ENCODE measurements at places on chromosomes 5 and 9. TPM values are rescaled to one million over a fixed set of nuclear protein-coding genes. Genes with fewer than 3 reads are reported as not detected.
A peak's percentile ranks its signal among the peaks of the same experiment; 100 is the strongest.

GRCh38 chr5:137782984-137783536 is 28.9 kb upstream of the HNRNPA0 start:
- DNase-seq: no peak

Gene DNAI1
- total RNA-seq: 0.96 TPM

DNA sequence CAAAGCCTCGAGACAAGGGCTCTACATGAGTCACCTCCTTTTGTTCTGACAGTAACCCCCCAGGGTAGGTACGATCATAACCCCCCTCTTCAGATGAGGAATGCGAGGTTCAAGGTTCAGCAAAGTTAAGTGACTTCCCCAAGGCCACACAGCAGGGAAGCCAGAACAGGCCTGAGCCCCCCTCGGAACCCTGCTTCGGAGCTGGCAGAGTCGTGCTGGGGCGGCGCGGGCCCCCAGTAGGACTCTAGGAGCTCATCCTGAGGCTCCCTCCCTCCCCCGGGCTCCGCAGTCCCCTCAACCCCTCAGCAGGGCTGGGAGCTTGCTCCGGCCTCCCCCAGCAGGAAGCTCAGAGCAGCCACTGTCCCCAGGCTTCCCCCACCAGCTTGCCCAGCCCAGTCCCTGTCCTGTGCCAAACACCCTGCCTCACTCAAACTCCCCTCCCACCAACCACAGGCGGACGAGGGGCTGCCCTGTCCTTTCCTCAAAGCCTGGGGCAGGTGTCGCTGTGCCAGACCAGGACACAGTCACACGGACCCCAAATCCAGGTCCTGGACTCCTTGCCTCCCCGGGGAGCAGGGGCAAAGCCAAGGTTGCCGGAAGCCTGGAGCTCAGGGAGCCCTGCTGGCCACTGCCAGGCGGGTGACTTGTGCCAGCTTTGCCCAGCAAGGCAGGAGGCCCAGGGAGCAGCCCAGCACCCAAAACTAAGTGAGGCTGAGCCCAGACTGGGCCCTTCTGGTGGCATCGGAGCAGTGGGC is 5.1 kb downstream of the AGPAT2 start:
- peak; percentile 79 for DNase-seq

DNA sequence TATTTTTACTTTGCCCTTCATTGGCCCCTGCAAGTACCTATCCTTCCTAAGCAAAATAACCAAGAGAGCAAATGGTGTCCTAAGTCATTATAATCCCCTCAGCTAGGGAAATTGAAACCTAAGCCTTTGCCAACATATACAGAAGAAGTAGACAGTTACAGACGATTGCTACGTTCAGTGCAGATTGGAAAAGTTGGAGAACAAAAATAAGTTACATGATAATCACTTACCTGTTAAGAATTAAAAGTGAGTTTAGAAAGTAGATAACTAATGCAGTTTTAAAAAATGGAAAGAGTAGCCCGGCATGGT is 244.8 kb downstream of the MPDZ start:
- DNase-seq: no peak

DNA sequence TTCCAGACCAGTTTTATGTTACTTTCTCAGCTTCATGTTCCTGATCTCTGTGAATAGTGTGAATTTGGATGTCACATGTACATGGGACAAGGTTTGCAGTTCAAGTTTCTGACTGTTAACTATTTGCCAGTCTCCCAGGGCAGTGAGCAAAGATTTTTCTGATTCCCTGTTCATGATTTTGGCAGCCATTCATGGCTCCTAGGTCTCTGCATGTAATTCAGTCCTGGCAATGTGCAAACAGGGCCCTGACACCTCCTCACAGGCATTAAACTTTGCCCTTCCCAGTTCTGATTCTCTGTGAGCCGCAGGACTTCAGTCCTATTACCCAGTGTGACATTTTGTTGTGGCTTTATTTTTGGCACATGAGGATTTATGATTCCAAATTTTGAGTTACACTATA is 349.7 kb downstream of the ARRDC3 start:
- no peak for DNase-seq

- DNase-seq: no peak
These were observed 26.0 kb downstream of the TMEM174 start for GRCh38 chr5:73198833-73199592.

Gene SELENOP
- total RNA-seq: 56.9 TPM

GRCh38 chr5:107301999-107302398 is 368.7 kb downstream of the EFNA5 start:
- DNase-seq: no peak

DNA sequence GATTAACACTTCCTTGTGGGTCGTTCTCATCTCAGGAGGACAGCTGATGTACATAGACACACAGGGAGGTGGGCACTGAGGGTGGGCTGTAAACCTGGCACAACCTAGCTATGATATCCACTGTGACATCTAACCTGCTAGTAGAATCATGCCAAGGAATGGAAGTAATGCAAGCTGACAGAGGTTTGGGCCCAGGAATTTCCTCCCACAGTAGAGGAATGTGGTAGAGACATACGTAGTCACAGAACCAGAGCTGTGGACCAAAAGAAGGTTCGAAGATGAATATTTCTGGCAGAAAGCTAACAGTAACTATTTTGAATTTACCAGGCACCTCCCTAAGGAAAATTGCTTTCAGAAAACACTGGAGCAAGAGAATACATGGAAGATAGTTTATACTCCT is 15.2 kb upstream of the DNAJC25 start:
- no peak for DNase-seq

- peak; percentile 26 for DNase-seq
These were observed 76.9 kb downstream of the LIX1 start for GRCh38 chr5:97065475-97065874.

- no peak for DNase-seq
These were observed 6.9 kb downstream of the KCTD16 start for GRCh38 chr5:144177548-144177947.

Gene CNTNAP3B
- 2.0 TPM for total RNA-seq

Gene IFNK
- total RNA-seq: not detected

Gene ADAMTS12
- total RNA-seq: 3.0 TPM

DNA sequence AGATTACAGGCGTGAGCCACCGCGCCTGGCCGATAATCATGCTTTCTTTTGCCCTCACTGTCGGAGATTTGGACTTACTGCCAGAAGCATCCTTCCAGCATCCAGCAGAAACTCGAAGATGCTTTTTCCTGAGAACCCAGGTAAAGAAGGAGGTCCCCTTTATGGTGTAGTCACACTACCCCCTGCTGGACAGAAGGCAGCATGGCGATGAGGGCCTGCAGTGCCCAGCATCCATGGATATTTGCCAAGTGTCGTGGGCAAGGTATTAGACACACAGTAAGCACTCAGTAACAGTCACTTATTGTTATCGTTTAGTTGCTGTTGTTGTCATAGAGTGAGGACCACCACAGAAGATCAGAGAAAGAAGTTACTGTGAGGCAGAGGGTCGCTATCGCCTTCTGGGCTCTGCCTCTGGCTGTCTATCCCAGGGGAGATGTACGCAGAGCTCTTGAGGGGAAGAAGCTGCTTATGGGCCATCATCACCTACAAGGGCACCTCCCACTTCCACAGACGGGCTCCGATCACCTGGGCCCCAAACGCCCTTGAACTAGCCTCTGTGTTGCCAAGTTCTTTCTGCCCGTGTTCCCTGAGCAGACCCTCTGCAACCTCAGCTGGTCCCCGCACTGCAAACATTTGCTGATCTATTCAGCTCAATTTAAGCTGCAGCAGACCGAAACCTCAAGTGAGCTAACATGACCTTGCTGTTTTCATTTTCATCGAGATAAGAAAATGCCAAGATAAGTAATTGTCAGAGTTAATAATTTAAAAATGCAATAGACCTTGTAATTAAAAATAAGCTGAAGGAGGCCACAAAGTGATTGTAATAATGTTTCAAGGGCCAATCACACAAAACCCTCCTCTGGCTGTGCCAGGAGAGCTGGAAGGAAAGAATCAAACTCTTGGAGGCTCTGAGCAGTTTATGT is 23.9 kb downstream of the C5orf15 start:
- peak; percentile 72 for DNase-seq

- no peak for DNase-seq
These were observed 14.6 kb upstream of the CFAP95 start for GRCh38 chr9:69805962-69806515.

Gene NOP16
- 56.2 TPM for total RNA-seq

GRCh38 chr5:175274171-175274570 is 169.8 kb downstream of the DRD1 start:
- DNase-seq: no peak

DNA sequence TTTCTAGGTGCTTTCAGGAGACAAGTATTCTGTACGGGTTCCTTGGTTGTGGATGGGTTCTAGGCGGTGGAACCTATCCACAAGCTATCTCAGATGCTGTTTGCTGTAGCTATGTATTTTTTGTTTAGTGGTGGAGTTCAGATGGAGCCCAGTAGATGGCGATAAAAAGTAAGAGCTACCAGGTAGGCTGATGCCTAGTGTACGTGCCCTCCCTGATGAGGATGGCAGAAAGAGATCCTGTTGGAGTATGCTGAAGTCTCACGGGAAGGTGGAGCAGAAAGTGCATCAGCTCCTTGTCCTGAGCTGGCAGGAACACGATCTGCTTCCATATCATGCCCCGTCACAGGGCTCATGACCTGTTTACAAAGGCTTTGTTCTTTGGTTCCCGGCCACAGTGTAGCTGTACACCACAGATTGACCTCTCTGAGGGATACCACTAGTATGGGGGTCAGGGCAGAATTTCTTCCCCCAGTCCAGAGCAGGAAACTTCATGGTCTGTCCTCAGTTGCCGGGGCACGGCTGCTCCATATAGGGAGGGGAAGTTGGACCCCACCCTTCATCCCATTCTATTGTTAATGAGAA is 12.6 kb upstream of the UGT3A2 start:
- DNase-seq: peak; percentile 80

Gene PCDHGB6
- 1.7 TPM for total RNA-seq

DNA sequence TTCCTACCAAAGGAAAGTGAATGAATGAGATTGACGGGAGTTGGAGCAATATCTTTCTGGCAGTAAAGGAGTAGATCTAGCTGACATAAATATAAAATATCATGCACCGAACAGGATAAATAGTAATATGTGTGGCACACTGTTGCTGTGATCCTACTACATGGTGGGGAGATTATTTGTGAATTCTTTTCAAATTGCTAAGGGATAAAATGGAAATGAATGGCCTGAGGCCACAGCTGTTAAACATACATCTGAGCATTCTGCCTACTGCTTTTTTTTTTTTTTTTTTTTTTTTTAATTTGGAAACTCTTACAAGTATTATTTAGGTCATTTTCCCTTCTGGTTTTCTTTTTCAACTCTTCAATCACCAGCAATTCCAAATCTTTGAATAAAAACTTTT is 66.8 kb downstream of the MEF2C start:
- no peak for DNase-seq

DNA sequence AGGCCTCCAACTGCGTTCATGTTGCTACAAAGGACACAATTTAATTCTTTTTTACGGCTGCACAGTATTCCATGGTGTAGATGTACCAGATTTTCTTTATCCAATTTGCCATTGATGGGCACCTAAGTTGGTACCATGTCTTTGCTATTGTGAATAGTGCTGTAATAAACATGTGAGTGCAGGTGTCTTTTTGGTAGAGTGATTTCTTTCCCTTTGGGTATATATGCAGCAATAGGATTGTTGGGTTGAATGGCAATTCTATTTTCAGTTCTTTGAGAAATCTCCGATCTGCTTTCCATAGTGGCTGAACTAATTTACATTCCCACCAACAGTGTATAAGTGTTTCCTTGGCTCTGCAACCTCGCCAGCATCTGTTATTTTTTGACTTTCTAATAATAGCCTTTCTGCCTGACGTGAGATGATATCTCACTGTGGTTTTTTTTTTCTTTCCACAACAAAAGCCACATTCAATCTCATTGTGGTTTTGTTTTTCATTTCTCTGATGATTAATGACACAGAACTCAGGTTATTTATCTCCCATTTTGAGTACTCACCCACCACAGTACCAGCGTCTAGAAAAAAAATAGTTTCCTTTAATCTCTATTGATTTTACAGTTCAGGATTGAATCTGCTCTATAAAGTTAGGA is 21.9 kb downstream of the ARRDC3 start:
- no peak for DNase-seq

GRCh38 chr5:120415985-120416384 is 48.1 kb upstream of the PRR16 start:
- DNase-seq: no peak

GRCh38 chr9:70217029-70217428 is 41.7 kb upstream of the SMC5 start:
- DNase-seq: no peak

DNA sequence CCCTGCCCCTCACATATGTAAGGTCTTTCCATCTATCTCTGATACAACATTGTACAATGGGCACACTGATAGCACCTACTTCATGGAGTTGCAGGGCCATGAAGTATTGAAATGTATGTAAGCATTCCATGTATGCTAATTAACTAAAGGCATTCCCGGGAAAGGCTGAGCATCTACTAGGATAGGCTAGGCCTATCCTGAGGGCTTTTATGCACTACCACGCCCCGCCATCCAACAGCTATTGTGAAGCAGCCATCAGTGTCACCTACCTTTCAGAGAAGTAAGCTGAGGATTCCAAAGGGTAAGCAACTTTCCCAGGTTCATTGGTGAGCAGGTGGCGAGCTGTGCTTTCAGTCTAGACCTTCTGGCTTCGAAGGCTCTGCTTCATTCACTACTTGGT is 47.6 kb downstream of the NSG2 start:
- DNase-seq: peak; percentile 69

DNA sequence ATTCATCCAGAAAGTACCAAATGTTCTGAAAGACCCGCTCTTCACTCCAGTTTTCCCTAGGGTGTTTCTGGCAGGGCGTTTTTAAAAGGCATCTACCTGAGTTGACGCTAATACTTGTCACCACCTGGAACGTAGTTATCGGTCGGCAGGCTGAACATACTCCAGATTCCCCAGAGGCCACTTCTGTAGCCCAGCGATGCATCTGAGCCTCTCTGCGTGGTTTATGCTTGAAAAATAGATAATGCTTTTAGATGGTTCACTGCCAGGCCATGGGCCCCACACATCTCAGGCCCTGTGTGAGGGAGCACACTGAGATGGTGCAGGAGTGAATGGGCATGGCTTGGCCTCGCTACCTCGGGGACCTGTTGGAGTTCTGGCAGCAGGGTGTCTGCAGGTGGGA is 33.0 kb upstream of the NCS1 start:
- no peak for DNase-seq

Gene TXNDC8
- total RNA-seq: not detected

DNA sequence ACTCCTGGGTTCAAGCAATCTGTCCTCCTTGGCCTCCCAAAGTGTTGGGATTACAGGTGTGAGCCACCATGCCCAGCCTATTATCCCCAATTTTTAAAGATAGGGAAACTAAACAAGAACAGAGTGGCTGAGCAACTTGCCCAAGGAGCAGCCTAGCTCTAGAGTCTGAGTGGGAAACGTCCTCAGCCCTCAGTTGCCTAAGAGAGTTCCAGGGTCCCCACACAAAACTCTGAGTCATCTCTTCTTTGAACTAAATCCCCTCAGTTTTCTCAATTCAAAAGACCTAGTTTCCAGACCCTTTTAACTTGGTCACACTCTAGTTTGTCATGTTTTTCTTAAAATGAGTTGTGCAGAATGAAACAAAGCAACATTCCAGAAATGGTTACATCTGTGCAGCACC is 33.5 kb downstream of the GGTA1 start:
- no peak for DNase-seq

Data from H7 (cell line).